ENCODE measurements at places on chromosomes 16 and 17.

DNA sequence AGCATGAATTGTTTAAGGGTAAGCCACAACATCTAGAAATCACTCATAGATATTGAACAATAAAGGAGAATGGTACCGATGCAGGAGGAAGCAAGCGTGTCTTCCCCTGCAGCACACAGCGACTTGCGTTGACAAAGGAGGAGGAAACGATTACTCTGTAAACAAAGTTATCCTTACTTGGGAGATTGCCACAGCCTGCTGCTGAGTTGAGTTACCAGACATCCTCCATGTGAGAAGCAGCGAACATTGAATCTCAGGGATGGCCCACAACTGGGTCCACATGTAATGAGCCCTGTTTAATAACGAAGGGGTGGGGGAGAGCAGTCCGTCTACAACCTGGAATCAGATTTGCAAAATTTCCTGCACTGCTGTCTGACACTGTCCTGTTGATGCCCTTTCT, 27.7 kb downstream of the CLUH start:
- no peak for DNase-seq

GRCh38 chr16:3546986-3547682, 30.1 kb downstream of the NLRC3 start:
- no peak for DNase-seq

GRCh38 chr17:67574658-67575293, 143.0 kb upstream of the NOL11 start:
- no peak for DNase-seq

- DNase-seq: no peak
Observed at GRCh38 chr16:10920726-10921427, 21.4 kb downstream of the DEXI start.

DNA sequence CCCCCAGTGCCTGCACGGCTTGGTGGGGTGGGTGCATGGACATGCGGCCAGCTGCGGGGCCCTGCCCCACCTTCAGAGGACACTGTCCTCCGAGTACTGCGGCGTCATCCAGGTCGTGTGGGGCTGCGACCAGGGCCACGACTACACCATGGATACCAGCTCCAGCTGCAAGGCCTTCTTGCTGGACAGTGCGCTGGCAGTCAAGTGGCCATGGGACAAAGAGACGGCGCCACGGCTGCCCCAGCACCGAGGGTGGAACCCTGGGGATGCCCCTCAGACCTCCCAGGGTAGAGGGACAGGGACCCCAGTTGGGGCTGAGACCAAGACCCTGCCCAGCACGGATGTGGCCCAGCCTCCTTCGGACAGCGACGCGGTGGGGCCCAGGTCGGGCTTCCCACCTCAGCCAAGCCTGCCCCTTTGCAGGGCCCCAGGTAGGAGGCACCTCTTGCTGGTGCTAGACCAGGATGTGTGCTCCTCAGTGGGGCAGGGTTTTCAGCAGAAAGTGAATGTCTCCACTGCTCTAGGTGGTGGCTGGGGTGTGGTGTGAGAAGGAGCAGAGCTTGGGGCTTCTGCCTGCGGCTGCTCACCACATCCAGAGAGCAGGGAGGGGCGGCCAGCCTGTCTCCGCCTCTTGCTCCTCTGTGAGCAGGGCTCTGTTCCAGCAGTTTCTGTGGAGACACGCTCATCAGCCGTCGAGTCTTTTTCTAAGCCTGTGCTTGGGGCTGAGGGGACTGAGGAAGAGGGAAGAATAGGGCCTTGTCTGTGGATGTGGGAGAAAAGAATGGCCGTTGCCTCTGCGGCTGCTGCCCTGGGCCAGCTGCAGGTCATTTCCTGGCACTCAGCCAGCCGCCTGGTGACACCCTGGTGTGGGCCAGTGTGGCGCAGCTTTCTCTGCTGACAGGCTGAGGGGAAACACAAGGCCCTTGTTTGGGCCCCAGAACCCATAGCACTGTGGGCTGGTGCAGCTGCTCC, 2.2 kb downstream of the ZNF276 start:
- no peak for DNase-seq

- DNase-seq: no peak
Observed at GRCh38 chr17:17328251-17328650, 25.1 kb downstream of the NT5M start.

DNA sequence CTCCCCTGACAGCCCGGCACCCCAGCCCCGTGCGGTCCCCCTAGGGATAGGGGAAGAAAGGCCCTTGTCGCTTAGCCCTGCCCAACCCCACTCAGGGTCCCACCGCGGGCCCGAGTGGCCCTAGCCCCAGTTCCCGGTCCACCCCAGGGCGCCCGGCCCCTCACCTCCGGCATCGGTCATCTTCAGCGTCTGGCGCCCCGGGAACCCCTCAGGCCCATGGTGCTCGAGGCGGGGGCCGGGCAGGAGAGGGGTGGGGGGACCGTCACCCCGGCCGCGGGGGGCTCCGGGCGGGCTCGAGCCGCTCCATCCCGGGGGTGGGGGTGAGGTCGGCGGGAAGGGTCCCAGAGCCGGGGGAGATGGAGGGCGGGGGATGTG, 620 bp downstream of the SAMD14 start:
- no peak for DNase-seq

DNA sequence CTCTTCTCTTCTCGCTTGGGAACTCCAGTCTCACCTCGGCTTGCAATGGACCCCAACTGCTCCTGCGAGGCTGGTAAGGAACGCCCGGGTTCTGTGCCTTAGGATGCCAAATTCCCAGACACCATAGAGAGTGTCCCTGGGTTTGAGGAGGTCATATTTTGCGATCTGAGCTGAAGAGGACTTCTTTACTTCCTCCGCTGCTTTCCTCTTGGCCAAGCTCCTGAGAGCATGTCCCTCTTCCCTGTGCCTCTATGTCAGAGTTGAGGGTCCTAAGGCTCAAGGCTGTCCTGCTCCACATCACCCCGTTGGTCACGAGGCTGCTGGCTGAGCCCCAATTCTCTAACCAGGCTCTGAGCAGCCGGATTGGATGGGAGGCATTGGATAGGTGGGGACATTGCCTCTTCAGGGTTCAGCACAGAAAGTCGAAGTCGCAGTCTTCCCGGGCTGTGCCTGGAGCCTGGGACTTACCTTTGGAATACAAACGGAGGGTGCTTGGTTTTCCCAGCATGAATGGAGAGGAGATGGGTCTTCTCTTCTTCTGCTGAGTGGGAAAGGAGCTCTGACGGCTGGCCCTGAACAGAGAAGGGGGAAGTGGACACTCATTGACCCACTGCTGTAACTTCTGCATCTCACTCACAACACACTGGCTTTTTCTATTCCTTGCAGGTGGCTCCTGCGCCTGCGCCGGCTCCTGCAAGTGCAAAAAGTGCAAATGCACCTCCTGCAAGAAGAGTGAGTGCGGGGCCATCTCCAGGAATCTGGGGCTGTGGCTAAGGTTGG, 416 bp downstream of the MT1H start:
- no peak for DNase-seq

GRCh38 chr17:2909175-2909845, 113.1 kb downstream of the RAP1GAP2 start:
- DNase-seq: no peak

GRCh38 chr16:14360326-14361037, 269.6 kb downstream of the PARN start:
- DNase-seq: no peak

DNA sequence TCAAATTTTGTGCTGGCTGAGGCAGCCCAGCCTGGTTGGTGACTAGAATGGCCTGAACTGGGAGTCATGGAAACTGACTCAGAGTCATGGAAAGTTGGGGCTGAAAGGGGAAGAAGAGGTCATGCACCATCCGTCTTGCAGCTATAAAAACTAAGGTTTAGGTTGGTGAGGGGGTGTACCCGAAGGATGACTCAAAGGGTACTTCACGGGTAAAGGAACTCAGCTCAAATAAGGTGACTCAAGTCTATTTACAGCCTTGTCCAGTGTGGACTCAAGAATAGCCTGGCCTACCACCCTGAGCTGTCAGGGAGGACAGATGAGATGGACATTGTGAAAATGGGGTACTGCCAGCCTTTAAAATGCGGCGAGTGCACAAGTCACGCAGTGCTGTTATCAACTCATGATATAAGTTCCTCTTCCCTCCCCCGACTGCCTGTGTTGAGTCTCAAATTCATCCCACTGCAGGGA, 18.6 kb downstream of the CD300LB start:
- DNase-seq: no peak

GRCh38 chr16:19582050-19582831, 26.7 kb downstream of the VPS35L start:
- DNase-seq: no peak

DNA sequence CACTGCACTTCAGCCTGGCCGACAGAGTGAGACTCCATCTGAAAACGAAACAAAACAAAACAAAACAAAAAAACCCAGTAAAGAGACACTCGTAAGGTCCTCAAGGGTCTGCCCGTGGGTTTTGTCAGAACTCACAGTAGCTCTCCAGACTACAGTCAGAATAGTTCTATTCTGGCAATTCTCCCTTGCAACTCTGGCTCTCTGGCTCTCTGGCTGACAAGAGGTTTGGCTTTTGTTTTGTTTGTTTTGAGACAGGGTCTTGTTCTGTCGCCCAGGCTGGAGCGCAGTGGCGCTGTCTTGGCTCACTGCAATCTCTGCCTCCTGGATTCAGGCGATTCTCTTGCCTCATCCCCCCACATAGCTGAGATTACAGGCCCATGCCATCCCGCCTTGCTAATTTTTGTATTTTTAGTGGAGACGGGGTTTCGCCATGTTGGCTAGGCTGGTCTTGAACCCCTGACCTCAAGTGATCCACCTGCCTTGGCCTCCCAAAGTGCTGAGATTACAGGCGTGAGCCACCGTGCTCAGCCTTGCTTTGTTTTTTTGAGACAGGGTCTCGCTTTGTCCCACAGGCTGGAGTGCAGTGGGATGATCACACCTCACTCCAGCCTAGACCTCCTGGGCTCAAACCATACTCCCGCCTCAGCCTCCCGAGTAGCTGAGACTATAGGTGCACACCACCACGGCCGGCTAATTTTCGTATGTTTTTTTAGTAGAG, 20.5 kb upstream of the CHP2 start:
- DNase-seq: no peak

GRCh38 chr16:81469183-81469677, 24.6 kb downstream of the CMIP start:
- no peak for DNase-seq

- no peak for DNase-seq
Observed at GRCh38 chr17:83170571-83171260, 91.3 kb downstream of the METRNL start.

- no peak for DNase-seq
Observed at GRCh38 chr17:798246-798645, 16.1 kb downstream of the MRM3 start.

DNA sequence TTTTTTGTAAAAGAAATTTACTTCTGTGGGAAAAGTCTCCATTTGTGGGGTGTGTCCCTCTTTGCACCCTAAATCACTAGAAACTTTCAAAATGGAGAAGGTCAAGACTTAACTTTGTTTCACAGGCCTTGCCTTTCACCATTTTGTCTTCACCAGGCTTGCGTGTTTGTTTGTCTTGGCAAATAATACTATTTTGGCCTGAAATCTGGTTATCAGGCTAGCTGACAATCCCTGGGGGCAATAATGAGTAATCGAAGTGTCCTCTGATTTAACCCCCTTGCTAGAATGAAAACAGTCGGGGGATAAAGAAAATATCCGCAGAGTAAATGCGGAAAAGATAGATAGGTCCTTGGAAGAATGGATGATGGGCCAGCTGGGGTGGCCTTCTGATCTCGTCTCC, 34.5 kb downstream of the SLC39A11 start:
- DNase-seq: no peak

GRCh38 chr16:84725481-84726078, 25.8 kb downstream of the USP10 start:
- DNase-seq: no peak

- no peak for DNase-seq
Observed at GRCh38 chr17:50261051-50261915, 13.0 kb upstream of the TMEM92 start.

GRCh38 chr16:50688083-50688482, 5.3 kb upstream of the NOD2 start:
- DNase-seq: no peak

DNA sequence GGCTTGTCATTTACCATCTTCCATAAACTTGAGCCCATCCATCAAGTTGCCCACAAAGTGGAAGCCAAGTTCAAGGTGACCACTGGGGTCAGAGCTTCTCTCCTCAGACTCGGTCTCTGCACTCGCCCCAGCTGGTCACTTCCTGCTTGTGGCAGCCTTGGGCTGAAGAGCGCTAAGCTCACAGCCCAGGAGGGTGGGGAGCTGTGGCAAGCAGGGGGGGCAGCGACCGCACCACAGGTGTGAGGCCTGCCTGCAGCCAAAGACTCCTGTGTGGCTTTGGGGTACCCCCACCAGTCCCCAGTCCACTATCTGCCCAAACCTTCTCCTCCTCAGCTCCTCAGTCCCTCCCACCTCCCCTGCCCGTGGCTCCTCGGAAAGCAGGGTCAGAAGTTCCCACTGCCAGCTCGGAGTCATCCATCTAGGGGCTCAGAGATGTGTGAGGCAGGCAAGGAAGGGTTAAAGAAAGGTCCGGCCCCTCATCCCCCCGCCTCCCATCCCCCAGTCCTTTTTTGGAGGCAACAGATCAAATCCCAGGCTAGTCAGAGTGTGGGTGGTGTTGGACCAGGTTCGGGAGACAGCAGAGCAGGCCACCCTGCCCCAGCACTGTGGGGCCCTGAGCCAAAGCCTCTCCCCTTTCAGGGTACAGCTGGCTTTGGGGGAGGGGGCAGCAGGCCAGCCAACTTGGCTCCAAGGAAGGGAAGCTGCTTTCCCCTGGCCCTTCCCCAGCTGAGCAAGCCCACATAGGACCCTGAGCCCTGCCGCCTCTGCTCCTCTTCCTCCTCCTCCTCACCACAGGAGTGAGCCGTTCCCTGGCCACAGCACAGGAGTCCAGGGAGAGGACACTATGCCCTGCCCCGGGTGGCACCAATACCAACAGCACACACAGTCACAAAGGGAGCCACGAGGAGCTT, 3.2 kb downstream of the CSF3 start:
- DNase-seq: no peak

GRCh38 chr16:11203111-11203623, 52.8 kb downstream of the SOCS1 start:
- DNase-seq: no peak

GRCh38 chr17:80122026-80122575, 20.7 kb downstream of the GAA start:
- no peak for DNase-seq

GRCh38 chr16:20348365-20349185, 3.9 kb downstream of the UMOD start:
- no peak for DNase-seq

- DNase-seq: no peak
Observed at GRCh38 chr17:79829004-79829403, 10.2 kb downstream of the CBX4 start.

DNA sequence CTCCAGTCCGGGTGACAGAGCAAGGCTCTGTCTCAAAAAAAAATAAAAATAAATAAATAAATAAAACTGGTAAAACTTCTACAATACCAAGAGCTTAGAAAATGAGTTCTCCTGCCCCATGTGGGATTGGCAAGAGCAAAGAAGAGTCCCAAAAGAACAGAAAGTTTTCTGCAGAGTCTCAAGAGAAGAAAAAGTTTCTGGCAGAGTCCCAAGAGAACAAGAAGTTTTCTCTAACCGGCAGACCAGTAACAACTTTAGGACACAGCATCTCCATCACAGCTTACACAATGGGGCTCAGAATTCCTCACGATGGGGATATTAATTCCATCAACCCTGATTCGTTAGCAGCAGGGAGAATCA, 1.1 kb downstream of the SLC39A11 start:
- DNase-seq: no peak

All from cortex of kidney (tissue), 1 donor.